Activated CD4-positive, alpha-beta T cell treated with anti-CD3 and anti-CD28 coated beads for 48 hours (primary cell): ENCODE measurements at places on chromosomes 1 and 21.

DNA sequence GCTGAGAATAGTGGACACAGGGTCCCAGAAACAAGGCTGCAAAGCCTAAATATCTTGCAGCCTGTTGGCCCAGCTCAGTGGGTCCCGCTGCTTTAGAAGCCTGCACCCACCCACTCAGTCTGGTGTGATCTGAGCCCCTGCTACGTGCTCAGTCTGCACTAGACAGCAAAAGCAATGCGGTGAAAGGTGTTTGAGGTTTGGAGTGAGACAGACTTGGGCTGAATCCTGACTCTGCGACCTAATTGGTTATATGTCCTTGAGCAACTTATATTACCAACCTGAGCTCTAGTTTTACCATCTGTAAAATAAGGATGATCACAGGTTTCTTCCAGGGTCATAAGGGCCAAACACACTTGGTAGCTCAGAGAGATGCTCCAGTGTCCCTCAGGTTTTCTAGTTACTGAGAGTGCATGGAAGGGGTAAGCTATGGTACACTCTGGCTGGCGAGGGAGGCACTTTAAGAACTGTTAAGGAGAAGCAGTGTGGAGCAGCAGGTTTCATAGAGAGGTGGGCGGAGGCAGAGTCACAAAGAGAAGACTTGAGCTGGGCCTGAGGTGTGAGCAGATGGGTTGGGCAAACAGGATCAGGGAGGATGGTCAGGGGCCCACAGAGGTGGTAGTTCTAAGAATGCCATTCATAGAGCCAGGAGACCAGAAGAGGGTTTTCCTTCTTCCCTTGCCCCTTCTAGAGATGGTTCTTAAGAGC, 10.1 kb downstream of the TMEM200B start:
- DNase-seq, result peak; percentile 29

GRCh38 chr1:18722270-18722669, 91.6 kb downstream of the PAX7 start:
- DNase-seq, result no peak

DNA sequence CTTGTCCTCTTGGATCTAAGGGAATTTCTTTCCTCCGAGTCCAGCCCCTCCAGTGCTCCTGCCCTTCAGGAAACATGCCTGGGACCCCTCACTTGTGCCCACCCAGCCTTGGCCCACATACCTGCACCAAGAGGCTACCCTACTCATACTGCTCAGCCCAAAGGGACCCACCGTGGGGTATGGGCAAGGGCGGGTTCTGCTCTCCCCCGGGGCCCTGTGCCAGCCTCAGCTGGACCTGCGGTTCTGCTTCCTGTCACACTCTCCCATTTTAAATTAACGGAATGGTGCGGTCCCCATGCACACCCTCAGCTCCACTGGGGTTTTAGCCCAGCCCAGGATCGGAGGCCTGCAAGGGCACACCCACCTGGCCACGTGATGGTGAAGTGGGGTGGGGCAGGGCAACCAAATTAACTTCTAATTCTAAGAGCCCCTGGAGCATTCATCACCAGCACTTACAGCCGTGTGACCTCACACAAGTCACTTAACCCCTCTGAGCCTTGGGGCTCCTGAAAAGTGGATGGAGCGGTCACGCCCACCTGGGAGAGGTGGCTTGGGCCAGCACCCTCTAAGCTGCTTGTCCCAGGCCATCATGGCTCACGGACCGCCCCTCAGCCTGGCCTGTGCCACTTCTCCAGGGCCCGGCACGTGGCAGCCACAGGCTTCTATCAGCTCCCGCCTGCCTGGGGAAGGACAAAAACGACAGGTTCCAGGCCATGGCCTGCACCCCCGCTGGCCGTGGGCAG, 28.3 kb downstream of the TP73 start:
- no peak for DNase-seq

DNA sequence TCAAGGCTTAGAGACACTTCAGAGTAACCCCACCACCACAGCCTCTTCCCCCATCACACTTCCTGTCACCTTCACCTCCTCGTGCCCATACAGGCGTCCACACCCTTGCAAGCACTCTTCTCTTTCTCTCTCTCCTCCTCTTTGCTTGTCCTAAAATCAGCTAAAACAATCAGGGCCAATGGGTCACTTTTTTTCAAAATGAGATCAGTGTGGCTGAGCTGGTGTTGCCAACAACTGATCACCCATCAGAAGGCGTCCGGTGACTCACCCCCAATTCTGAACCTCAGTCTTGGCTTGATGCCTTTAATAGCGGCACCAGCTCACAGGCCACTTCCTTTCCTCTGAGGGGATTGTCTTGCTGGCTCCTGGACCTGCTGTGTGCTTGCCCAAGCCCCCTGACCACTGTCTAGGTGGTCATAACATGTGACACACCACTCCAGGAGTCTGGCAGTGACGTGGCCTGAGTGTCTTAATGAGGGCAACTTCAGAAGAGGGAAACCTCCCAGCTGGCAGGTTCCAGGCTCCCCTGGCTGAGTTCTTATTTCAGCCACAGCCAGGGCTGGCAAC, 1.6 kb downstream of the DRAXIN start:
- peak; percentile 59 for DNase-seq

DNA sequence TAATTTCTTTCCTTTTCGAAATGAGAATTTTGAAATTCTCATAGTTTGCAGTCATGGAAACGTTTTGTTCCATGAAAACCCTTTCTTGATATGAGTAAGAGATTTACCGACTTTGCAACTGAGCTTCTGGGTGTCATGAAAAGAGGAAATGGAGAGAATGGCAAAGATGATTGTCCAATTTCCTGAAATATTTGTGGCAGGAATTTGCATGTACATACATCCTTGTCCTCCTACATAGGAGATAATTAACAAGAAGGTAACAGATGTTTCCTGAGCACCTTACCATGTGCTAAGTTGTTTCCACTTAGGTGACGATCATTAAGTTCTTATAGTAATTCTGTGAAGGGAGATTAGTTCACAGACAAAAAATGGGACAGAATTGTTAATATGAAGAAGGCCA, 170.7 kb downstream of the NEGR1 start:
- no peak for DNase-seq

DNA sequence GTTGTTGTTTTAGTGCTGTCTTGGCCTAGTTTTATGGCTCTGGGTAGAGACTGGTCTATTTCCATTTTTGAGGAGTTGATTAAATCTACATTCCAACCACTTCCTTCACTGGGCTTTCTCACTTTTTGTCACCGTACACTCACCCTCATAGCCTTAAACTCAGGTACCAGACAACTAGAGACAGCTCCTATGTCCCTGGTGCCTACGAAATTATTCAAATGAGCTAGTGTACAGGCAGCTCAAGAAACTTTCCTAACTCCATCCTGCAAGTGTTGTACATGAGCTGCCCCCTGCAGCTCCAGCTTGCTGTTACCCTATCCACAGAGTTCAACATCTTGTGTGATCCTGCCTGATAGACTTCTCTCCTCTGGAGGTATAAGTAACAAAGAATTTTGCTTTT, 704.8 kb upstream of the RGS18 start:
- DNase-seq, result no peak

GRCh38 chr1:116753312-116753711, 918 bp upstream of the CD2 start:
- DNase-seq, result no peak
